ENCODE measurements at places on chromosomes 16 and 17.

- DNase-seq = no peak
These were observed 15.8 kb downstream of the GPR142 start for GRCh38 chr17:74383141-74383540.

- no peak for DNase-seq
These were observed 45.6 kb upstream of the WSCD1 start for GRCh38 chr17:6024576-6024975.

DNA sequence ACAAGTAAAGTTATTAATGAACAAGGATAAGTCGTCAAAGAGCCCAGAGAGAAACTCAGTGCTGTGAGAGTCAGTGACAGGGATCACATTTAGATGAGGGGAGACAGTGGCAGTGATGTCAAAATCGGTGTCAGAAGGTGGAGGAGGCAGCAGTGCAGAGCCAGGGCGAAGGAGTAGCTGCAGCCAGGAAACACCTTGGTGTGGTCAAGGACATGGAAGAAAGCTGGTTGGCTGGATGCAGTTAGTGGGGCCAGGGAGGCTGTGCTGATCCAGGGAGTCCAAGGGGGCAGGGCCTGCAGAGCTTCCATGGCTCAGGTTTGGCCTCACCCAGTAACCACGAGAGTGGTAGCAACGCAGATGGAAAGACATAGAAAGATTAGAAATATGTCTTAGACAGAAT lies 50.7 kb upstream of the ADORA2B start:
- DNase-seq = no peak

DNA sequence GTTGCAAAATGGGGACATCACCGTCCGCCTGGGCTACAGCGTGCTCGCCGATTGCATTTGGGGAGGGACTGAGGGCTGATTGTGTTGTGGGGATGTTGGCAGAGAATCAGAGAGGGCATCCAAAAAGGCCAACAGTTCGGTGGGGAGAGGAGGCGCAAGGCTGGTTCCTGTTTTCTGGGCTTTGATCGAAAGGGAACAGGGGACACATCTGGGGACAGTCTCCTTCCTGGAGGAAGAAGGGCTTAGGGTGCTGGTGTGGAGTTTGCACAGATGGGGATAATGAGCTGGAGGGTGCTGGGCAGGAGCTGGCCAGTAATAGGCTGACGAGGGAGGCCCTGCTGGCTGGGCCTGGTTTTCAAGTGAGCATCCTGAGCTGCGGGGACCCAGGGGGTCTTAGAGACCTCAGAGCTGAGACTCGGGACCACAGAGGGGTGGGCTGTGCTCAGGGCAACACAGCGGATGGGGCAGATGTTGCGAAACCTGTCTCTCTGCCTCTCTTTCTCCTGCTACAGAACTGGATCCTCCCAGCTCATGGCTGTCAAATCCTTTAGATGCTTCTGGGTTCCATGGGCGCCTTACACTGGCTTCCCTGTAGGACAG lies 288.7 kb downstream of the SEC14L1 start:
- no peak for DNase-seq

DNA sequence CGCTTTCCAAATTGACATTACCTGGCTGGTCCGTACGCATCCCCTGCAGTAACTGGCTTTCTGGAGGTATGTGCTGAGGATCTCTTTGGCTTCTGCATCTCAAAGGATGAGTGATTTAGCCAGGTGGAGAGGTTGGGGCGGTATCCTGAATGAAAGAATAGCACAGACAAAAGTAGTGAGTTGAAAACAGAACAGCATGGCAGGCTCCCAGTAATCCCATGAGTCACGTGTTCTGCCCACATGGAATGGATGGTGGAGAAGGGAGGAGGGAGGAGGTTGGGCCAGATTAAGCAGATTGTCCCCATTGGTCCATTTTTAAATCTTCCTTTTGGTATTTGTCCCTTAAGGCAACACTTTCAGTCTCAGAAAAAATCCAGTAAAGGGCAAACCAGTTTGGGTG lies 176.0 kb downstream of the WWOX start:
- no peak for DNase-seq

DNA sequence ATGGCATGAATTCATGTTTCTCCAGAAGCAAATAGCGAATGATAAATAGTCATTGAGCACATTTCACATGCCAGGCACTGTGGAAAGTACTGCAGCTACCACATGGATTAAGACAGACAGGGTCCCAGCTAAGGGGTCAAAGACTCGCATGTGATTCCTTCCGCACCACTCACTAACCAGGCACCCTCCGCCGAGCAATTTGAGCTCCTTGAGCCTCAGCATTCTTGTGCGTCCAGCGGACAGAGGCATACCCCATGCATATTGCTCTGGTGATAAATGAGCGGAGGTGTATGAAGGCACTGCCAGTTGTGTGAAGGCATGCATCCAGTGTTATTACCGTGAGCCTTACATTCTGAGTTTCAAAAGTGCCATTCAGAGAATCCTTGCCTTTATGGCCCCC lies 358.7 kb downstream of the HS3ST4 start:
- no peak for DNase-seq

DNA sequence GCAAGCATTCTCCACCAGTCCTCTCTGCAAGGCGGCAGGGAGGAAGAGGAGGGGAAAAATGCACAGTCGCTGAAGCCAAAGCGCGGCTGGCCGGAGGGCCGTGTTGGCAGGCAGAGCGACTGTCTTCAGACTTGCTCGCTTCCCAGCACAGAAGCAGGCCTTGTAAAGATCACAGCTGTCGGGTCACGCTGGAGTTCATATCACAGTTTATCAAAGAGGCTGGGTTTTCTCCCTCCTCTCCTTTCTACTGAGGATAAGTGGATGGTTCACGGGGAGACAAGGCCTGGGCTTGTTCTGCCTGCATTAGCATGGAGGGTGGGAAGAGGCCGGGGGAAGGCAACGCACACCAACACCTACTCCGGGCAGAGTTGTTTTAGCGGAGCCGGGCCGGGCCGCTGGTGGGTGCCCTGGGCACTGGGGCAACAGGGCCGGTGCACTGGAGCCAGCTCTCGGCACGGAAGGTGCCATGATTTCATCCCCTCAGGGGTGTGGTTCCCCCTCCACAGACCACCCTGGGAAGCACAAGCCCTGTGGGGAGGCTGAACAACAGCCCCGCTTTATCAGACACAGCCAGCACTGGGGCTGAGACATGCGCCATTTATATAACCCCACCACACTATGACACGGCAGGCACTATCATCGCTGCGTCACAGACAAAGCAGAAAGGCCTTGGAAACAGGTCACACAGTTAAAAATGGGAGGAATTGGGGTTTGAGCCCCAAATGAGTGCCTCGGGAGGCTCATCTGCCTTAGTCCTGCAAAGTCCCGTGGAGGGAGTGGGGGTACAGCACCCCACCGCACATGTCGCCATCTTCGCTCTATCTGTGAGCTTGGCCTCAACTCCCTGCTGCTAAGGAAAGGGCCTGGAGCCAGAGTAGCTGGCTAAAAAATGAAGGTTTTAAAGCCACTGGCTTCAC lies 40.3 kb upstream of the MTSS2 start:
- no peak for DNase-seq

GRCh38 chr17:77899498-77899897 lies 59.0 kb upstream of the TNRC6C start:
- DNase-seq = peak; percentile 37
